ENCODE measurements at places on chromosomes 5 and 9.

DNA sequence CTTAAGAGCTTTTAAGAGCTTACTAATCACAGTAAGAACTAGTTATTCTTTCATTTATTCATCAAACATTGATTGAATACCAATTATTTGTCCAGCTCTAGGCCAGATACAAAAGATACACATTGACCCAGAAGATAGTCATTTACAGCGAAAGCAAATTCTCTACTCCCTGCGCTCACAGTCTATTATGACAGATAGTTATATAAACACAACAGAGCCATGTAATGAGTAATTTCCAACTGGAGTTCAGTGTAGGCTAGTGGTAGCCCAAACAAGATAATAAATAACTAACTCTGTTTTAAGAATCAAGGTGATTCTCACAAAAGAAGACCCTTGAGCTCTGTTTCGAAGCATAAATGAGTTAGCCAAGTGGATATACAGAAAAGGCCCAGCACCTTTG, 397.8 kb upstream of the TLE4 start:
- DNase-seq = no peak

DNA sequence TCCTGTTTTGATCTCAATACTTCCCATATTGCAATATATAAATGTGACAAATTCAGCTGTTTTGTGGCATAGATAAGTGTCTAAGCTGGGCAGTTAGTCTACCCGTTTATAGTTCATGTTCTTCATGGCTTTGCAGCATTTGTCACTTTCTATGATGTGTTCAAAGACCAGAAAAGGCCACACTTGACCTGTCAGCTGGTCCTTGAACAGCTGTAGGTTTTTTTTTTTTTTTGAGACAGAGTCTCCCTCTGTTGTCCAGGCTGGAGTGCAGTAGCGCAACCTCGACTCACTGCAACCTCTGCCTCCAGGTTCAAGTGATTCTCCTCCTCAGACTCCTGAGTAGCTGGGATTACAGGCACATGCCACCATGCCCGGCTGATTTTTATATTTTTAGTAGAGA, 28.4 kb downstream of the CMBL start:
- DNase-seq = no peak

DNA sequence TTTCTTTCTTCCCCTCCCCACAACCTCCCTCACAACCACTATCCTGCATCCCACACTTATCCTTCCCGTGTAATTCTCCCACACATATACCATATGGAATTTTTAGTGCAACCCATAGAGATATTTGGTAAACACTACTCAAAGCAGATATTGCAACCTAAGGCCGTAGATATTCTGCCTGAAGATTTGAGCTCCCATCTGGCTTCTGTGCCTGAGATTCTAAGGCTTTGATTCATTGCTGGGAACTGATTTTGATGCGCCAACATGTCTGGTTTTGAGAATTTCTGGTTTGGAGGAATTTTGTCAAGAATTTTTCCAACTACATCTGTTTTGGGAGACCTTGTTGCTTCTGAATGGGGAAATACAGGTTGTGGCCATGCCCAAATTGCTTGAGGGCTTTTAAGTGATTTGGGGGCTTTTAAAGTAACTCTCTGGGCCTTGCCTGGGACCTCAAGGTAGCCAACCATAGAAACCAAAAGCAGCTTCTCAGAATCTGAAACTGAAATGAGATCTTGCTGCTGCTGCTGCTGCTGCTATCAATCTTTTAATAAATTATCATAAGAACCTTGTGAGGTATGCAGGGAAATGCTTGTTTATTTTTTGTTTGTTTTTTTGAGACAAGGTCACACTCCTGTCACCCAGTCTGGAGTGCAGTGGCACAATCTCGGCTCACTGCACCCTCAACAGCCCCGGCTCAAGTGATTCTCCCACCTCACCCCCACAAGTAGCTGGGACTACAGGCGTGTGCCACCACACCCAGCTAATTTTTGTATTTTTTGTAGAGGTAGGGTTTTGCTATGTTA, 36.2 kb downstream of the PLAC8L1 start:
- DNase-seq = no peak

- peak; percentile 42 for DNase-seq
Observed at GRCh38 chr9:125549465-125549871, 157.5 kb downstream of the MAPKAP1 start.

DNA sequence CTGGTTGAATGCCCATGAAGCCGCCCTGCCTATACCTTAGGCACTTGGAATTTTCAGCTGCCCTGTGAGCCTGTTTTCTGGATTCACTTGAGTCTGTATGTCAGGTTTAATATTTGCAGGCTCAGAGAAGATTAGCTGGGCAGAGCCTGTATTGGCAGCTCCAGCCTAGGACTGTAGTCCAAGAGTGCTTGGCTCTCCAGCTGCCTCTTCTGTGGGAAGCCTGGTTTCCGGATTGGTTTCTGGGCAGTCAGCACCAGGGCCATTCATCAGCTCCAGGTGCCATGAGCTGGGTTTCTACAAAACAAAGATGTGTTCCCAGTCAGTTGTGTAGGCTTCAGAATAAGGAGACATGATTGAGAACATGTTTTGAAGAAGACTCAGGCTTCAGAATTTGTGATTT, 90.1 kb downstream of the ARHGAP26 start:
- no peak for DNase-seq

- no peak for DNase-seq
Observed at GRCh38 chr9:88819476-88819875, 171.8 kb upstream of the S1PR3 start.

DNA sequence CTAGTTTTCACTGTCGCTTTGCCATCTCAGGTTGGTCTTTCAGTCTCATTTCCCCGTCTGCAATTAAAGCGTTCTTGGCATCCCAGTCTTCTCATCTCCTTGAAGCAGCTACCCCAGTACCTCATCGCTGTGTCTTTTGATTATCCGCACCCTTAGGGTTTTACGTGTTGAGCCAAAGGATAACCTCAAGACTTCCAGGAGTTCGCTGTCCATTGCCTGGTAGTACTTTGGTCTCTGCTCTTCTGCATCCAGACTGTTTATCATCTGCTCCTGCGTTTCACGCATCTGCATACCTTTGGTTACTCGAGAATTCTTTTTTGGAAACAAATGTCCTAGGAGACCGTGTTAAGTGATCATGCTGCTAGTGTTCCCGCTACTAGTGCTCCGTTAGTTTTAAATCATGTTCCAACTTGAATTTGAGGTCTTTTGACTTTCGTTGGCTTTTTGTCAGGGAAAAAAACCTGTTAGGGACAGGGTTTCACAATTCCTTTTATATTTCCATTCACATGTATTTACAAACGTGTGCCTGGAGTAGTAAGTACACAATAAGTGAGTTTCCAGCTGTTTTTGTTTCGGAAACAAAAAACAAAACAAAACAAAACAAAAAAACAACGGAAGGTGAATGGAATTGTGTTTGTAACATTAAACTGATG, 888 bp downstream of the RABGAP1 start:
- DNase-seq = no peak

DNA sequence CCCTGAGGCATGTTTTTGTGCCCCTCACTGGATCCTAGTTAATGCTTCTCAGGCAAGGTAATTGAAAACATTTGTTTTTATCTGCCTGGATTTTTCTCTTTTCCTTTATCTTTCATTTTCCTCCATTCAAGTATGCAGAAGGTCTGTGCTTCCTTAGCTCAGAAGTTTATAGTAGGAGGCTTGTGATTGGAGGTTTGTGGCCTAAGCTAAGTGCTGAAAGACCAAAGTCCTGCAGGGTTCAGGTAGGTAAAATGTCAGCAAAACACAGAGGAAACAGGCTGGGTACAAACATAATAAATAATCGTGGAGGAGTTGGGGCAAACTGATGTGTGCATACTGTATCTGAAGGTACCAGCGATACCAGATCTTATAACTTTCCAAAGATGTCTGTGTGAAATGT, 230.9 kb upstream of the KLF4 start:
- DNase-seq = no peak

DNA sequence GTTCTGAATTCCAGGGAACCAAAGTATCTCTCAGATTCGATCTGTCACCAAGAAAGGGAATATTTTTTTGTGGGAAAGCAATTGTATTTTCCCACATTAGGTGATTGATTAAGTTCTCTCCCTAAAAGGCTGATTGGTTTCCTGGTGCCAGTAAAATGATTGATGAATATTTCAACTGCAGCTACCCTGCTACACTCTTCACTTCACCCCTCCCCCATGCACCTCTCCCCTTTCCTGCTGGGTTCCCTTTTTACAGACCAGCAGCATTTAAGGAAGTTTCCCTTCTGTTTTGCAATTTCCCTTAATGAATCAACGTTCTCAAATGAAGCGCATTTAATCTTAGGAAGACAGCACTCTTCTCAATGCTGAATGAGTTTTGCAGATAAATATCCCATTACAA, 13.1 kb downstream of the NR6A1 start:
- no peak for DNase-seq

DNA sequence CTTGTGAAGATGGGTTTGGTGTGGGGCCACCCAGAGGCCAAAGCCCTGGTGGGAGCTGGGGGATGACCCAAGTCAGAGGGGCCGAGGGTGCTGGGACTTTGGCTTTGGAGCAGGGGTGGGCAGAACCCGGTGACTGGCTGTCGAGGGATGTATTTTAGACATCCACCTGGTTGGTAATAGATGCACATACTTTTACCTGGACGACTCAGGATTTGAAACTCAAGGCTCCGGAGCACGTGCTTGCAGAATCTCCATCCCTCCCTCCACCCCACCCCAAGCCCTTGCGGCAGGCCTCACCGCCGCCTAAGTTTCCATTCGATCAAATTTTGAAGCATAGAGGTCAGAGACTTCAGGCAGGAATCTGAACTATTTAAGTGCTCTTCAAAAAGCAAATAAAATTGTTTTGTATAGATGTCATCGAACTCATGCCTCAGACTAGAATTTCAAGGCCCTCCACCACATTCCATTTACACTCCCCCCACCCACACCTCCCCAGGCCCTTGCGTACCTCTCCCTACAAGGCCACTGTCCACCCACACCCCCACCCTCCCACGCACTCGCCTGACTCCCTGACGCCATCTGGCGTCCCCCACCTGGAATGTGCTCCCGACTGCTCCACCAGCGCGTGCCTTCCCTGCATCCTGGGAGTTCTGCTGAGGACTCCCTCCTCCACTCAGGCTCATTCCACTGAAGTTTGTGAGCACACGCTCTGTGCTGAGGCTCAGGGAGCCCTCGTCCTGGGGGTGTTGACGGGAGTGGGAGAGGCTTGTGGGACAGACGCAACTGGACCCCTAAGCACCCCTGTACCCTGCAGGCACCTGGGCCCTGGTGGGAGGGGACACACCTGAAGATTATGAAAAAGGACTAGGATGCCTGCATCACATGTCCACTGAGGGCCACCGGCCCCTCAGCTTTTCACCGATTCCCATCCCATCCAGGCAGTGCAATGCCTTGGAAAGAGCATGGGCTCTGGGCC, 56.4 kb upstream of the RPL26L1 start:
- DNase-seq = no peak

- DNase-seq = no peak
Observed at GRCh38 chr5:108386345-108387061, 4.6 kb upstream of the FBXL17 start.

- DNase-seq = no peak
Observed at GRCh38 chr9:81902196-81902595, 26.0 kb upstream of the SPATA31D4 start.

Measured in NCI-H1092 (cell line).